ENCODE measurements at places on chromosomes 5 and 9.
A peak's percentile ranks its signal among the peaks of the same experiment; 100 is the strongest.

- DNase-seq = no peak
These were observed 28.8 kb downstream of the LPCAT1 start for GRCh38 chr5:1494780-1495524.

GRCh38 chr5:97250113-97250512 is 67.1 kb upstream of the RIOK2 start:
- no peak for DNase-seq

GRCh38 chr5:139910901-139911300 is 115.3 kb downstream of the PSD2 start:
- DNase-seq = no peak

GRCh38 chr5:96146675-96147074 is 185.0 kb upstream of the ELL2 start:
- no peak for DNase-seq

GRCh38 chr9:8804613-8805012 is 1005.0 kb upstream of the DMAC1 start:
- DNase-seq = no peak

GRCh38 chr9:84122572-84122971 is 142.0 kb downstream of the RMI1 start:
- peak; percentile 38 for DNase-seq

GRCh38 chr9:69548681-69549080 is 123.5 kb downstream of the APBA1 start:
- no peak for DNase-seq

- peak; percentile 71 for DNase-seq
These were observed 8.7 kb downstream of the SERINC5 start for GRCh38 chr5:80246995-80247729.

- DNase-seq = no peak
These were observed 35.6 kb downstream of the MTX3 start for GRCh38 chr5:79955356-79955895.

DNA sequence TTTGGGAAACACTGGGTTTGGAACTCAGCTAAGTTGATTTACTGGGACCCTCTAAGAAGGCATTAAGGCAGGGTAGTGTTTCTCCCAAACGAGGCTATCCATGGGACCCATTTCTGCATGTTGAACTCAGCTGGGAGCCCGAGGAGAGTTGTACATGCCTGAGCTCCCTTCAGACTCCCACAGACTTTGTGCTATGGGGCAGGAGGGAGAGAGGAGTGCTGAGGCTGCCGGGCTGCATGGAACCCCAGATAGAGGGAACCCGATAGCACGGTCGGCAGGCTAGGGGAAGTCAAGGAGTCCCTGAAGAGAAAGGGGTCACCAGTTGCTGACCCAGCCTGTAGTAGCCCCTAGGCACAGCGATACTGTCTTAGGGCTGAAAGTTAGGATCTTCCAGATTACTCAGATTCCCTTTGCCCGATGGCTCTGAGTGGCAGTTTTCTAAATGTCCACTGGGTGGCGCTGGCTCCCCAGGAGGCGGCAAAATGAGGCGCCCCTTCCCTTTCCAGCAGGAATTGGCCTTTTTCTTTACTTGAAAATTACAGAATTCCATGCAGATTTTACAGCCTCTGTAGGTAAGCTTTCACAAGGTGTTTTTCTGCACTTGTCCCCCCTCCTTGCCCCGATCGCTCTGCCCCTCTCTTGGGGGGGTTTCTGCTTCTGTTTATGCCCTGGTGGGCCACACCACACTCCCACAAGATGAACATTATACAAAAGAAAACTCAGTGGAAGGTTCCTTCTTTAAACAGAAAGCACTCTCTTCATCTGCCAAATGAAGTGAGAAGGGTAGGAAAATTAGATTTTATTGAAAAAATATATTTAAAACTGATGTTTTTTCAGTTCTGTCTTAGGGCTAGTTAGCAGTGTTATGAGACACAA is 17.8 kb downstream of the NANS start:
- peak; percentile 61 for DNase-seq

DNA sequence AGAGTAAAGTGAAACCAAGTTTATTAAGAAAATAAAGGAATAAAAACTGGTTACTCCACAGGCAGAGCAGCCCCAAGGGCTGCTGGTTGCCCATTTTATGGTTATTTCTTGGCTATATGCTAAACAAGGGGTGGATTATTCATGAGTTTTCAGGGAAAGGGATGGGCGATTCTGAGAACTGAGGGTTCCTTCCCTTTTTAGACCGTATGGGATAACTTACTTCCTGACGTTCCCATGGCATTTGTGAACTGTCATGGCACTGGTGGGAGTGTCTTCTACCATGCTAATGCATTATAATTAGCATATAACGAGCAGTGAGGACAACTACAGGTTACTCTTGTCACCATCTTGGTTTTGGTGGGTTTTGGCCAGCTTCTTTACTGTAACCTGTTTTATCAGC is 323.9 kb upstream of the PTGER4 start:
- DNase-seq = no peak

- DNase-seq = peak; percentile 94
These were observed 42.1 kb downstream of the NKD2 start for GRCh38 chr5:1050423-1051365.

DNA sequence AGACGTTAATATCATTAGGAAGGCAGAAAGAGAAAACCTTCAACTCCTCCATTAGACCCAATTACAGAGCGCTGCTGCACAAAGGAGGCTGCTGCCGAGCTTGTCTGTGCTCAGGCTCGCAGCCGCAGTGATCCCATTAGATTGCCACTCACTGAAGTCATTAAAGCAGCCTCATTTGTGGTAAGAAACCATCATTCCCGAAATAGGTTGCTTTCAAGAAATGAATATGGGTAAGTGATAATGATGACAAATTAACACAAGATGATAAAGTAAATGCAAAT is 137.2 kb downstream of the CAVIN4 start:
- no peak for DNase-seq

DNA sequence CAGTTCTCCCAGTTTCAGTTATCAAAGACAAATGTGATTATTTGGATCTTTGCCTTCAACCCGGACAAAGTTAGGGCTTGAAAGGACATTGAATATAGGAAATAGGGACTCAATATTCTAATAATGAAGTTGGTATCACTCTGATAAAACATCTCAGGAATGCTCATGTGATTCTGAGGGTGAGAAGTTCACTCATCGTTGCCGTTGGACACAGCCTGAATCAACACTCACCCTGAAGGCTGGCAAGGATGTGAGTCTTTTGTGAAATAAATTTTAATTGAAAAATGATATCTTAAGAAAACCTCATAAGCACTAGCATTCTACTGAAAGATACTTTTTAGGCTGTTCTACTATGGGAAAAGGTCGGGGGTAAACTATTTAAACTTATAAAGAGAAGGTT is 44.8 kb upstream of the C9orf72 start:
- DNase-seq = no peak

GRCh38 chr9:93959739-93960154 is 4.6 kb upstream of the BARX1 start:
- no peak for DNase-seq

DNA sequence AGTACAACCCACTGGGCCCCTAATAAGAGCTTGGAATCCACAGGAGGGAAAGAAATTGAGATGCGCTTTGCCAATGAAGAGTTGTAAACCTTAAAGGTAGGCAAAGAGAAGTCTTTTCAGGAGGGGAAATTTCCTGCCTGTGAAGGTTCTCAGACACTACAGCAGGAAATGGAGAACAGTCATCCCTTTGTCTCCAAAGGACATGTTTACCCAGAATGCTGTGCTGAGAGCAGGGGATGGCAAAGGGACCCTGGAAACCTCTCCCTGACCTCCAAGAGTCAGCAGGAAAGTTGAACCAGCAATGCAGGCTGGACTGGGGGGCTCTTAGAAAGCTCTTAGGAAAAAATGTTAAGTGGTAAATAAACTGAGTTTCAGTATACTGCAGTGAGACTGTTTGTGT is 103.2 kb downstream of the AK8 start:
- DNase-seq = no peak

- no peak for DNase-seq
These were observed 9.8 kb downstream of the TGFBI start for GRCh38 chr5:136038635-136039034.

- no peak for DNase-seq
These were observed 118.8 kb upstream of the VLDLR start for GRCh38 chr9:2502760-2503159.

DNA sequence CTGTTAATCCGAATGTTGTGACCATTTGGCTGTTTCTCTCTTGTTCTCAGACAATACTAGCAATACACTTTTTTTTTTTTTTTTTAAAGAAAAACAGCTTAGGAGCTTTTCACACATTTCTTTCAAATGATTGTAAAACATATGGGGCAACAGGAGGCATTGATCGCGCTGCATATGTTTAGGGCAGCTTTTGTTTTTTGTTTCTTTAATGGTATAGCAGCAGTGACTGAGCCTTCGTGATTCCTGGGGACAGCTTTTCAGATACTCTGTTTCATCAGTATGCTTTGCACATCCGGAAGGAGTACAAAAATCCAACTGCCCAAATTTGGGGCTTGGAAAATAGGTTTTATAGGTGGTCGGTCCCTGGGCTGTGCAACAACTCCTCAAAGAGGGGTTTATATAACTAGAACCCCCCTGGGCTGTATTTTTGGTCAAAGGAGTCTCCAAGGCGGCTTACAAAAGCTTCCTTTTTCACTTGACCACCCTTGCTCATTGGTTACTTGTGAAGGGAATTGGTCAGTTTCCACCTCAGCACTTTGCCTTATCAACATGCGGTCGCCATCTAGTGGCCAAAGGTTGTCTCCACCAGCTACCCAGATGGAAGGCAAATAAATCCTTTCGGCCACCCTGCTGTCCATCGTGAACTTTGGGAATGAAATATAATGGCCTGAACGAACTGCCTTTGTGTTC is 91.8 kb downstream of the PDE6A start:
- peak; percentile 45 for DNase-seq

DNA sequence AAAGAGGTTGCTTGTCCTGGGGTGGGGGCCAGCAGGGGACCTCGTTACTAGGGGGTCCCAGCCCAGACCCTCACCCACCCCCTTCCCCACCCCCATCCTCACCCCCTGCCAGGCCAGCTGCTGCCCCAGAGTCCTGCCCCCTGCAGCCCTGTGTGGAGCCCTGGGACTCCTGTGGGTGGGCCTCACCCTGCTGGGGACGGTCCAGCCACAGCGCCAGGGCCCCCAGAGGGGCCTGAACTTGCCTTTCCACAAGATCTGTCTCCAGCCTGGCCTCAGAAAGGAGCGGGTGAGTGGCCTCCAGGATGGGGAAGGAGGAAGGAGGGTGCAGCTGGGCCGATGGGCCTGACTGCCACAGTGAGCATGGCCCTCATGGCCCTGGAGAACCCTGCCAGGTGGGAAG is 7.5 kb upstream of the PTGDS start:
- DNase-seq = no peak

DNA sequence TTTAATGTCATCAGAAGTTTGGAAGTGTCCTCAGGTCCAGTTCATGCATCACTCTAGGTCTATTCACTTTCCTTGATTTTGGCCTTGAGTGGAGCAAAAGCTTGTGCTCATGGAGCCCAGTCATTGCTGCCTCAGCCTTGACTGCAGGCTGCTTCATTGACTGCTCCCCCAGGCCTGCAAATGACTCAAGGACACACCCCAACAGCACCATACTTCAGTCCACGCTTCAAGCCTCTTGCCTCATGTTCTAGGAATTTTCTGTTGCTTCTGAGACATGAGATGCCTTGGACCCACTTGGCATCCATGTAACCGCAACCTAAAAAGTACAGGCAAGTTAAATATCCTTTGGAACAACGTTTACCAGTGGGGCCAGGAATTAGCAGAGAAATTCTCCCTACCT is 193.7 kb downstream of the PIK3R1 start:
- DNase-seq = no peak

DNA sequence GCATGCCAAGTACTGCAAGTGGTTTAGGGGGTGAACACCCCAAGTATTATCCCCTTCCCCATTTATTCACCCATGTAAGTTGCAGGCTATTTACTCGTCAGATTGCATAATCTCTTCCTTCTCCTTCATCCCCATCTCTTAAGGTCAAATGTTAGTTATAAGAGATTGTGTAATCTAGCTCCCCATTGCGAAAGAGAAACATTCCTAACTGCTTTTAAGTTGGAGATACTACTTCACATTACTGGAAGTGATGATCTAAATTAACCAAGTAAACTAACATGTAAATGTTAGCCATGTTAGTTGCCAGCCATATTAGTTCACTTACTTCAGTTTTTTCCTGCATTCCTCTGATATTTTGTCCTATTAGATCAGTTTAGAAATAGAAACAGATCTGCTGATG is 262.3 kb downstream of the TAF11L14 start:
- DNase-seq = no peak

- DNase-seq = no peak
These were observed 664 bp upstream of the IL11RA start for GRCh38 chr9:34651321-34651720.

GRCh38 chr5:157665467-157666070 is 5.8 kb upstream of the C5orf52 start:
- no peak for DNase-seq

DNA sequence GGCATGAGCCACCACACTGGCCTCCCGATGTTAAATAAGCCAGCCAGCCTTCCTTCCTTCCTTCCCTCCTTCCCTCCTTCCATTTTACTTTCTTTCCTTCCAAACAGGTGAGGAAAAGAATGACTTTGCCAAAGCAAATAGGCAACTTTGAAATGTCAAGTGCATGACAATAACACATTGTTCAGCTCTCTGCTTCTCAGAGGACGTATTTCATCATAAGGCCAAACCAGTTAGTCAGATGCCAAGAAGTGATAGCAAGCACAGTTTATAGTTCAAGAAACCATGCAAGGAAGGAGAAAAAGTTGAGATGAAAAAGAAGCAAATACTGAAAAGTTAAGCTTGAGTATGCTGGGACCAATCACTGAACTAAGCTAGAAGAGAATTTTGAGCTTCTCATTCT is 29.5 kb downstream of the POU4F3 start:
- DNase-seq = no peak

- peak; percentile 21 for DNase-seq
These were observed 22.0 kb upstream of the EPB41L4B start for GRCh38 chr9:109342878-109343277.

GRCh38 chr5:117252566-117252965 is 677.9 kb upstream of the SEMA6A start:
- DNase-seq = no peak

GRCh38 chr5:73631500-73631899 is 5.5 kb downstream of the ARHGEF28 start:
- DNase-seq = no peak

All from NCI-H510A treated with DMSO at 0.1 percent for 48 hours (cell line).